ENCODE measurements at places on chromosomes 2 and 18.

GRCh38 chr18:13099113-13099512, 108.0 kb downstream of the CEP192 start:
- no peak for DNase-seq

- no peak for DNase-seq
Observed at GRCh38 chr2:153387203-153387602, 91.4 kb downstream of the RPRM start.

DNA sequence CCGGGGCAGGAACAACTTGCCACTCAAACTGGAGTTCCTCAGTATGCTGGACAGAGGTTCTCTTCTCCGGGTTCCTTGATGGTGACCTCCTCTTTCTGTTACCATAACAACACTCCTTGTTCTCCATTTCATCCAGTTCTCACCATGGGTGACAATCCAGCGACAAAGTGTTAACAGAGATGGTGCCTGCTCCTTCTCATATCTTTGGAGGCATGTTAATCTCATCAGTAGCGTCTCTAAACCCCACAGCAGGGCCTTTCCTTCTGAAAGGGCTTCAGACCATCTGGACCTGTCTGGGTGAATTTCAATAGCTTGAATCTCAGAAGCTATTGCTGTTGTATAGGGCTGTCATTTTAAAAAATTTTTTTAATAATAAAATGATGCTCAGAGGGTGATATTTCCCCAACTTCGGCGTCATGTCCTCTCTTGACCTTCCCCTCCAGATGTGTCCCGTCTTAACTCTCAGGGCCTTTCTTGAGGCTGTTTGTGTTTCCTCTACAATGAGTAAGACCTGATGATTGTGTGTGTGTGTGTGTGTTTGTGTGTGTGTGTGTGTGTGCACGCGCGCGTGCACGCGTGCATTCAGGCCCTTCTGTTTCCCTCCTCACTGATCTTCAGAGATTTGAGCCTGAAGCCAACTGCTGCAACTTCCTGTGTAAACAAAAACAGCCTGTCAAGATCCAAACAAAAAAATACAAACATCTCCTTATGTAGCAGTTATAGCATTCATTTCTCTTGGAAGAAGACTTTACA, 24.3 kb upstream of the CETN1 start:
- DNase-seq, result no peak

DNA sequence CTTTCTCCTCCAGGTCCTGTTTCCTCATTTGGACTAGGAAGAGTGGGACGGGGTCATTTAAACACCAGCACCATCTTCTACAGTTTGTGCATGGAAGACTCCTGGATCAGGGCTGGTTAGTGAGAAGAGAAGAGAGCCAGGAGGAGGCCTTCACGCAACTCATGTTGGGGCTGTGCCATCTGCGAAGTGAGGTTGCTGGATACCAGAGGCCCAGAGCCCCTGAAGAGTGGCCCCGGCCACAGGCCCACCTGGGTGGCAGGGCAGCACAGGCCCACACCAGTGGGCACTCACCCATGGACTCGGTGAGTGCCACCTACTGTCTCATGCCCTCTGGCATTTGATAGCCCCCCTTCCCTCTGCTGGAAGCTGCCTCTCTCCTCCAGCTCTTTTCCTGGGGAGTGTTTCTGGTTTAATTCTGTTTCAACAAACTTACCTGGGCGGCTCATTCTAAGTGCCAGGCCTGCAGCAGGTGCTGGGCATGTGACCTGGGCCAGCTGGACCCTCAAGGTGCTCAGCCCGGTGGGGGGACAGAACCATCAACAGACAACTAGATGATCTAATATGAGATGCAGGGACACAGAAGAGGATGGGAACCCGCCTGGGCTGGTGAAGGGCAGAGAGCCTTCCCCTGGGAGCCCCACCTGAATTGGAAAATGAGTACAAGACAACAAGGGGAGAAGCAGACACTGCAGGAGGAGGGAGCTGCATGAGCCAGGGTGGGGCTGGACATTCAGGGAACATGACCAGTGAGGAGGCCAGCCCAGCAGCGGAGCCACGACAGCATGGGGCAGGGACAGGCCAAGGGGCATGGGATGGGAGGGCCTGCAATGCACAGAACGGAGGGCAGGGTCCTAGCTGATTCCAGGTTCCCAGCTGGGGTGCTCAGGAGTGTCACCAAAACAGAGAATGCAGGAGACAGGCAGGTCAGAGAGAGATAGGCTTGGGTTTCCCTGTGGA, 70.6 kb downstream of the MARCO start:
- no peak for DNase-seq

DNA sequence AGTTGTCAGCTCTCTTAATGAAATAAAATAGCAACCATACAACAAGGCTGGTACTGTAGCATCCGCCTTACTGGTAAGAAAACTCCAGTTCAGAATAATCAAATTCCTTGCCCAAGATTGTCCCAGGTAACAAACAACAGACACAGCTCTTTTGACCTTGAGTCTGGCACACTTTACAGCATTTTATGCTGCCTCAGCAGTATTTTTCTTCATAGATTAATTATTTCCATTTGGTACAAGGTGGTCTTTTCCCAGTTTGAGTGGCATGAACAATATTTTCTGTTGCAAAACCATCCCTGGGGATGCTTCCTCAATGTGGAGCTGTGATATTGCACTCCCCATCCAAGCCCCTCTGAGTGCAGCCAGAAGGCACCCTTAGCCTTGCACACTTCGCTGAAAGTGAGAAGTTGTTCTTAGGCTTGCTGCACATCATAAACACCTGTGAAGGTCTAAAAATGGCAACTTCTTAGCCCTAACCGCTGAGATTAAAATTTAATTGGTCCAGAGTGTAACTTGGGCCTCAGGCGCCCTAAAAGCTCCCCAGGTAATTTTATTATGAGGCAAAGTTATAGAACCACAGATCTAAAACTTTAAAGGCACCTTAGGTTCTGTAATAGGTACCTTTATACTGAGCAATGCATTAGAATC, 523.3 kb downstream of the CMPK2 start:
- DNase-seq, result no peak
